Natural killer cell (primary cell): ENCODE measurements at places on chromosomes 3 and 15.

DNA sequence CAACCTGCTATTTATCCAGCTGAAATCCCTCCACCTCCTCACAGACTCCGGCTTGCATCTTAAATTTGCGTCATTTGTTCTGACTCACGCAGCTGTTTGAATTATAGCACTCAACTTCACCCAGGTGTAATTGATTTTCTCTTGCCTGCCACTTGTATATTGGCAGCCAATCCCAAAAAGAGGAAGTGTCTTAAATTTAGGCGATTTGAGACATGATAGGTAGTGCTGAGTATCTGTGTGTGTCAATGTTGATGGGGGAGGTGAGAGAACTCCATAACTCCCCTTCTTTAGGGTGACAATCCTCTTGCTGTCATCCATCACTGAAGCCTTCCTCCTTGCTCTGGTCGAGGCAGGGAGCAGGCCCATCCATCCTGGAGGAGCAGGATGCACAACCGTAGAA, 77.2 kb upstream of the TPRG1 start:
- H3K4me3 ChIP-seq = no peak overlapping the region
- no peaks in the 10 kb centered on the region for H3K4me1 ChIP-seq
- H3K27ac ChIP-seq = no peak overlapping the region
- no peak for DNase-seq
- no peaks in the 10 kb centered on the region for H3K36me3 ChIP-seq

DNA sequence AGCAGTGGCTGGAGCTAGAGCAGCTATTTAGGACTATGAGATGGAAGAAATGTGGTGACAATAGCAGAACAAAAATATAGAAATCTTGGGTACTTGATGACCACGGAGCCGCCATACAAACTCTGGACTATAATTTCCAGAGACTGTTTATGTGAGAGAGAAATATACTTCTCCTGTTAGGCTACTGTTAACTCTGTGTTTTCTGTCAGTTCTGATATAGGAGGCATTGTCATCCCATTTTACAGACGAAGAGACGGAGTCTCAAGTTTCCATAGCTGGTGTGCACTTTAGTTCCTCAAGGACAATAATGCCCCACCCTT, 22.8 kb upstream of the RFTN1 start:
- no peaks in the 10 kb centered on the region for H3K27me3 ChIP-seq
- no peaks in the 10 kb centered on the region for H3K36me3 ChIP-seq
- H3K4me3 ChIP-seq = no peak overlapping the region
- no peak for DNase-seq
- no peaks in the 10 kb centered on the region for H3K4me1 ChIP-seq
- no peak overlapping the region for H3K27ac ChIP-seq

DNA sequence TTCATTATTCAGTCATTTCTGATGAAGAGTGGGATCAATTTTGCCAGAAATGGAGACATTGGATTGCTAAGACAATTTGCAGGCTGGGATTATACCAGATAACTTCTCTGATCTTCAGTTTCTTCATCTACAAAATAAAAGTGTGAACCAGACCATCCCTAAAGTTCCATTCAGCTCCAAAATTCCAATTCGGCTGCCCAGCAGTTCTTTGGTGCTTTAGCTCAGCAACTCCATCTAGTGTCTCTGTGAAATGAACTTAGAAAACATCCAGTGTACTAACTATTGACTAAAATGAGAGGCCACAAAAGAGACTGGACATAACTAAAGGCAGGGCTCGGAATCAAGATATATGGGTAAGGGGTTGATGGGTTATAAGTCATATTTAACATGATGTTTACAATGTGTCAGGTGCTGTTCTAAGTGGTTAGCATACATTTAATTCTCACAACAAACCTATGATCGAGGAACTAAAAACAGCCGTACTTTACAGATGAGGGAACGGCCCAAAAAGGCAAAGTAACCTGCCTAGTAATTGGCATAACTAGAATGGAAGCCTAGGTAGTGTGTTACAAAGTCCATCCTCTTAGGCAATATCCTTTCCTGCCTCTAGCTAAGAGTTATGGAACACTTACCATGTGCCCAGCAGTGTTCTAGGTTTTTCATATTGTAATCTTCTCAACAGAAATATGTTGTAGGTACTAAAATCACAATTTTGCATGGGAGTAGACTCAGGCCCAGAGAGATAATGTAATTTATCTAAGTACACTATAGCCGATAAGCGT, 17.0 kb downstream of the THAP10 start:
- no peak for DNase-seq
- peaks cover 5% of the 10 kb centered on the region for H3K27me3 ChIP-seq
- H3K36me3 ChIP-seq = no peaks in the 10 kb centered on the region
- no peaks in the 10 kb centered on the region for H3K4me1 ChIP-seq

GRCh38 chr3:126538316-126538715, 14.4 kb downstream of the CHST13 start:
- H3K4me3 ChIP-seq = no peak overlapping the region
- DNase-seq = no peak
- H3K4me1 ChIP-seq = no peaks in the 10 kb centered on the region
- no peaks in the 10 kb centered on the region for H3K36me3 ChIP-seq
